ENCODE measurements at places on chromosomes 3 and 15.
A peak's percentile ranks its signal among the peaks of the same experiment; 100 is the strongest.

GRCh38 chr15:96307856-96308394 is 22.6 kb upstream of the NR2F2 start:
- no peak for DNase-seq

DNA sequence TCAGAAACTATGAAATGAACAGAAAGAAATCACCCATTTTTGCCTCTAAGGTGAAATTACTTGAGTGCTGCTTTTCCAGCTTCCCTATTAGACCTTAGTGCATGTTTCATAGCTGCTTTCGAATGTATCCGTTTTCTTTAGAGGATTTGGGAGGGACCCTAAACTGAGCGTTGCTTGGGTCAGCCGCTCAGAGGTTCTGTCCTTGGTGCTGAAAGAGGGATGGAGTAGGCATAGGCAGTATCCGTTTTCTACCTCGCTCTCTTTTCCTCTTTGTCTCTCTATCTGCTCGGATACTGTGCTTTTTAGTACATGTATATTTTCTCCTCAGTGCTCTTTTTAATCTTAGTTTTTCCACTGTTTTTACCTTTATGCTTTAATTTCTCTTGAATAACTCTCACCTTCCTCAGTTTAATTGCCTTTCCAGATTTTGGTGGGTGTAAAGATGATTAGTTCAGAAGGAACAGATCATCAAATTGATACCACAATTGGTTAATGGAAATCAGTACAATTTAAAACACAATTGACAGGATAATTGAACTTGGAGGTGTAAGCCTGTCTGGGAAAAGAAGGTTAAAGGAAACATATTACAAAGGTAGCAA is at the start of gene DRD3:
Gene DRD3 (minus strand): TSS at position 283 of the 599 bp plus-strand sequence. CDS start 7,060 bp downstream, outside the sequence.
- DNase-seq, result no peak

- no peak for DNase-seq
Observed at GRCh38 chr15:72229076-72229946, 1.7 kb downstream of the PKM start.

GRCh38 chr3:150180334-150180733 is 209.6 kb upstream of the PFN2 start:
- no peak for DNase-seq

DNA sequence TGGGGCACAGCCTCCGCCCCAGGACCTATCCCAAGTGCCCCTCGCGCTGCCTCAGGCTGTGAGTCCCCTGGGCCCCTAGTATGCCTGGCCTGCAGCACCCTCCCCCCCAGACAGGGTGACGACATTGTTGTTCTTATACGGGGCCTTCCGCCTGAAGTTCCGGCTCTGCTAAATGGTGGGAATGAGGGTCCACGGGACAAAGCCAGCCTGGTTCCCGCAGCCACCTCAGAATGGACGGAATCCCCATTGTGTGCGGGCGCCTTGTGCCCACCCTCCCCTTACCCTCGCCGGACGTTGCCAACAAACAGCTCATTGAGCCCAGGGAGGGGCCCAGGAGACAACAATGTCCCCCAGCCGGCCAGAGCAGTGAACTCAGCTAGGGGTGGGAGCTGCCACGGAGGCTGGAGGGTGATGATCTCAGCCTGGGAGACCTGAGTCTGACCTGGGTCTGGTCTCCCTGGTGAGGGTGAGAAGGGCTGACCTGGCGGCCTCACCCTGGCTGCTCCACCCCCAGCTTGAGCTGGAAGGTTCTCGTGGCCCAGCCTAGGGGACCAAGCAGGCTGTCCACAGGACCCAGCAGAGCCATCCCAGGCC is 10.2 kb upstream of the DLL4 start:
- DNase-seq, result no peak

- DNase-seq, result no peak
Observed at GRCh38 chr15:39624806-39625205, 43.9 kb downstream of the THBS1 start.

DNA sequence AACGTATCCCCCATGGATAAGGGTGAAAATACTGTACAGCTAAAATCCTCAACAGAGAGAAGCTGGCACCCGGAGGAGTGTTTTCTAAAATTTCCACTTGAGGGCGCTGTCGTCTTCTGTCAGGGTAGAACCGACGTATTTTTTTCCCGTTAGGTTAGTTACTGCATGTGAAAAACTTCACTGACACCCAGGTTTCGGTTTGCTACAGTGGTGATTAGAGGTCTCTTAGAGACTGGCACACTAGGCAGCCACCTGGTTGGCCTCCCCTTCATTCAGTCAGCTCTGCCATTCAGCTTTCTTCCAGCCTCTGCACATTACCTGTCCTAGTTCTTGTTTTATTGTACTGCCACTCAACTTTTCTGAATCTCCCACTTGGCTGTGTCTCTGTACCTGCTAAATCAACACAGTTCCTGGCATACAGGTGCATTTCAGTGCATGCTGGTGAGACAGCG is 18.4 kb downstream of the CCK start:
- no peak for DNase-seq

DNA sequence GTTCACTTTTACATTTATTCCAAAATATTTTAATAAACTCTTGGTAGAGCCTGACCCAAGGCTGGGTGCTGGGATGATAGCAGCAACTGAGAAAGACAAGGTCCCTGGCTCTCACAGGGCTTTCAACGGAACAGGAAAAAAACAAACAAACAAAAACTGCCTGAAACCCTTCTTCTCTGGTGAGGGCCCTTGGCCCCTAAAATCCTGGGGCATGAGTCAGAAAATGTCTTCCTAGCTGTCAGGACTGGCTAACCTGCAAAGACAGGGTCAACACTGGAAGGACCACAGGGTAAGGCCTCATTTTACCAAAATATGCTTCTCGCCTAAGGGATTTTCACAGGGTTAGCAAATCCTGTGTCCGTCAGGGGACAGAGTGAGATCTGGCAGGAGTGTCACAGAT is 45.7 kb upstream of the WNT5A start:
- DNase-seq, result no peak

GRCh38 chr15:98855067-98855814 is 152.4 kb downstream of the PGPEP1L start:
- no peak for DNase-seq

DNA sequence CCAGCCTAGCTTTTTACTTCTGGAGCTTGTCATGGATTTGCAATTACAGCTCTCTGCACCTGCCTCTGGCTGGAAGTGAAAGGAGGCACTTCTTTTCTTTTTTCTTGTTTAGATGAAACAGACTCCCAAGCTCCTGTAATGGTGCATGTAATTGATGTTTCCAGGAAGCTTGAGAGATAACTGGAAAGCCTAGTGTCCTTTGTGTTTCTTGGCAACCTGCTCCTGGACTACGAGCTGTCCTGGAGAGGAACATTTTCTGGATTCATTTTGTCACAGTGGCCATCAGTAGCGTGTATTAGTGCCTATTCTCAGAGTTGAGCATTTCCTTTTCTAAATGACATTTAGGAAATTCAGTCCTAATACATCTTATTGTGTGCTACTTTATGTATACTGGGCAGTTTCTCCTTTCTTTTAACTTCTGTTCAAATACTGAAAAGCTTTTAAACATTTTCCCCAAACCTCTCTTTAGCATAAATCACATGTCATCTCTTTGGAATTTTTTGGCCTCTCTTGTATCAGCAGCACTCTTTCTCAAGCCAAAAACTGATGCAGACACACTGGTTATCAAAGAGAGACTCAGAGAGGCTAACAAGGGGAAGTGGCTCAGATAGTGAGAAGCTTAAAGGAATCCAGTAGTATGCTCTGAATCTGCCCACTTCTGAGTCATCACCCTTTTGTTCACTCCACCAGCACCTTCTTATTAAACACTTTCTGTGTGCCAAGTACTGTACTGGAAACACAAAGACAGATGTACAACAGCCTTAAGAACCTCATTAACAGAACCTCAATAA is 62.6 kb upstream of the SLC2A2 start:
- no peak for DNase-seq

GRCh38 chr3:119690043-119690656 is 12.7 kb upstream of the CFAP91 start:
- DNase-seq, result no peak

DNA sequence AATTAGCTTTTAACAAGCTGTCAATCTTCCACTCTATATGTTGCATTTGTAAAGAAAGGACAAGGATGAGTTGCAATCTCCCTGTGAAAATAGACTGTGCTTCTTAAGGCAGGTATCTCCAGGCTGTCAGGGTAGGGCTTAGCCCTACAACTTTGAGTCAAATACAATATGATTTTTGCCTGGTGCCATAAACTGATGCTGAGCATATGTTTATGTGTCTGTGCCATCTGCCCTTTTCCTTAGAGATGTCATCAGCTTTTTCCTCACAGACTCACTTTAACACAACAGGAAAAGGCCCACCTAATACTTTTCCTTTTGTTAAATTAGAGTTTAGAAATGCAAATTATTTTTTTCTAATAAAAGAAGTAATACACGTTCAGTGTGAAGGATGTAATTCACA is 548.3 kb downstream of the NLGN1 start:
- DNase-seq, result no peak

GRCh38 chr3:148005456-148005855 is 596.3 kb downstream of the ZIC1 start:
- no peak for DNase-seq

DNA sequence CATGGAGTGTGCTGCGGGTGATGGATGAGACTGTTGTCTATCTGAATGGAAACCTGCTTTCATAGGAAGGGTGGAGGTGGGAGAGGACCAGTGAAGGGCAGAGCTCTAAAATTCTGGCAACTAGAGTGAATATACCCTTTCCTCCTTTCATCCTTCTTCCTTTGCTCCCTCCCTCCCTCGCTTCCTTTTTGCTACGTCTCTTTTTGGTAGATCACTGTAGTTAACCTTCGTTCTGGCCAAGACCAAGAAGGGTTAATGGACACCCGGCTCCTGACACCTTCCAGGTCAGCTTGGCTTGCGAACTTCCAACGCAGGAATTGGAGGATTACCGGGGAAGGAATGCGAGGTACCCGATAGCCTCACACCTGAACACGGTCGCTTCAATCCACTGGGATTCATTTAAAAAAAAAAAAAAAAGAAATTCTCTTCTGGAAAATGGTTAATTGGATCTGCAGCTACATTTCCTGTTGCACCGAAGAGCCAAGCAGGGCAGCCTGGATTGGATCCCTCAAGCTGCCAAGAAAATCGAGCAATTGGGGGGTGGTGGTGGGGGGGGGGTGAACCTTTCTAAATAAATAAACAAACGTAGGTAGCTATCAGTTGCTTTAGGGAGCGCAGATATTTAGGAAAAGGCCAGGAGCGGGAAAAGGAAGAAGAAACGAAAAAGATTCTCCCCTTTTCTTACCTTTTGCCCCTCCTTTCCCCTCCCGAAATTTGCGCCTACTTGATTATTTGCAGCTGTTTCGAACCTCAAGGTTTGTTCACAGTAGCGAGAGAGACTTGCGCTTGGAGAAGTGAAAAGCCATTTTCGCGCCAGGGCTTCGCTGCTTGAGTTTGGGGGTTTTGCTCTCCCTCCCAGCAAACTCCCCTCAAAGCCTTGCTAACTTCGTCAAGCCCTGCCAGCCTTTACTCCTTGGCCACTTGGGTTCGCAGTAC is 9.5 kb upstream of the NR2F2 start:
- peak; percentile 74 for DNase-seq

DNA sequence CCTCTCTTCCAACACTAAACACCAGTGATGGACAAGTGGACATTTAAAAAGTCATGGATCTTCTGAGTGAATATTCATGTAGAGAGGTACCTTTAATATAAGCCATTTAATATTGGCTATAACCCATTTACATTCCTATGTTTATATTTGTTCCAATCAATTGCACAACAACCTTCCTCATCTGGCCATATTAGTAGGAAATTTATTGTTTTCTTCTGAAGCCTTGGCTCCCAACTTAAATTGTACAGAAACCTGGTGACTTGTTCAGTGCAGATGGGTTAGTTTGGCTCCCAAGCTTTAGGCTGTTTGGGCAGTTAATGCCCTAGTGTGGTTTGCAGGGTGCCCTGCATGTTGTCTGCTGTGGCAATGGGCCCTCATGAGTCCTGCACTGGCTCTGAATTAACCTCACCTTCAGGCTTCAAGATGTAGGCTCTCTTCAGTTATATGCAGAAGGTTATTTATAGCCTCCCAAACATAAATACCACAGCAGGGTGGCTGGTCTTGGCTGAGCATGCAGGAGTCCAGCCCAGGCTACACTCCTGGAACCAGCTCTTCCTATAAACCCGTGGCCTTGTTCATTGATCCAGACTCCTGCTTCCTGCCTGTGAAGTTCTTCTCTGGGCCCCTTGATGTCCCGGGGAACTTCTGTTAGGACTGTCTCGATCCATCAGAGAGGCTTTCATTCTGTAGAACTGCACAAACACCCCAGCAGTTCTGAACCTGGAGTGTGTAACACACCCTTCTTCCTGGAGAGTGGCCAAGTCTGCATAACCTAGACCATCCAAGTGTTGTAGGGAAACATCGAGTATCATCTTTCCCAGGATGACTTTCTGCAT is 57.0 kb downstream of the DUT start:
- DNase-seq, result no peak

GRCh38 chr3:10770547-10770946 is 45.5 kb upstream of the SLC6A11 start:
- no peak for DNase-seq

DNA sequence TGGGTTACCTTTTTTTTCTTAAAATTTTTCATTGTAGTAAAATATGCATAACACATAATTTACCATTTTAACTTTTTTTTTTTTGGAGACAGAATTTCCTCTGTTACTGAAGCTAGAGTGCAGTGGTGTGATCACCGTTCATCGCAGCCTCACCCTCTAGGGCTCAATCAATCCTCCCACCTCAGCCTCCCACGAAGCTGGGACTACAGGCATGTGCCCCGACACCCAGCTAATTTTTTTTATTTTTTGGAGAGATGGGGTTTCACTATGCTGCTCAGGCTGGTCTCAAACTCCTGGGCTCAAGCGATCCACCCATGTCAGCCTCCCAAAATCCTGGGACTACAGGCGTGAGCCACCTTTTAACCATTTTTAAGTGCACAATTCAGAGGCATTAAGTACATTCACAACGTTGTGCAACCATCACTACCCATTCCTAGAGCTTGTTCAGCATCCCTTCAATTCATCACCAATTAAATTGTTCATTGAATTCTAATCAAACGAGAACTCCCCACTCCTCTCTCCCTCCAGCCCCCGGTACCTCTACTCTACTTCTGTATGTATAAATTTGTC is 44.6 kb downstream of the BHLHE40 start:
- no peak for DNase-seq

DNA sequence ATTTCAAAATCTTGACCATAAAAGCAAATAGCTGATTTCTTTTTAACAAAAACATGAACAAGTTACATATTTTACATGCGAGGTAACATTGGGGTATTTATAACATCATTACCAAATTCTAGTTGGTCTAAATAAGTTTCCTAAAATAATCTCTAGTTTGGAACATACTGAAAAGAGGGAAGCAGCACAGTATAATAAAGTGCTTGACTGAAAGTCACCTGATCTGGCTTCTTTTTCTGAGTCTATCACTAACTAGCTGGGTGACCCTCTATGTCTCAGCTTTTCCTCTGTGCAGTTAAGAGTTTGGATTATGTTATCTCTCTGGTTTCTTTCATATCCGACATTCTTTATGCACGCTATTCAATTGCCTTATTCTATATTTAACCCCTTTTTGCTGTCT is 19.8 kb upstream of the CNTN4 start:
- no peak for DNase-seq
